ENCODE measurements at places on chromosomes 3 and 15. TPM values are rescaled to one million over a fixed set of nuclear protein-coding genes. Genes with fewer than 3 reads are reported as not detected.

DNA sequence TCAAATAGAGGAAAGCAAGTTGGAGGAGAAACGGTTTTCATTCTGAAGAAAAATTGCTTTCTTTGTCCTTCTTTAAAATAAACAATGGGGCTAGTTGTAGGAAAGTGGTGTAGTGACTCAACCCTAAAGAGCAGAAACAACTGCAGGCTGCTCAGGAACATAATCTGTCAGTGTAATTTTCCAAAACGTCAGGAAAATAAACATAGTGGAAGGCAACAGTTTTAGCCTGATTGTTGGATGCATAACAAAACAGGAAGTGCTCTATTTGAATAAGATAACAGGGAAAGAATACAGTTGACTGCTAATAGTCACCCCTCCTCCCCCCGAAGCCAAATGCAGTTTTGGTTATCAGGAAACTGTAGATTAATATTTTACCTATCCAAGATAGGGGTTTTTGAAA is 167.6 kb downstream of the ECT2 start:
- DNase-seq: no peak

The KIF15 gene
- total RNA-seq: 37.0 TPM

GRCh38 chr3:107062787-107063186 is 314.5 kb upstream of the CCDC54 start:
- DNase-seq: no peak

GRCh38 chr3:41932464-41932863 is 29.4 kb downstream of the ULK4 start:
- no peak for DNase-seq

DNA sequence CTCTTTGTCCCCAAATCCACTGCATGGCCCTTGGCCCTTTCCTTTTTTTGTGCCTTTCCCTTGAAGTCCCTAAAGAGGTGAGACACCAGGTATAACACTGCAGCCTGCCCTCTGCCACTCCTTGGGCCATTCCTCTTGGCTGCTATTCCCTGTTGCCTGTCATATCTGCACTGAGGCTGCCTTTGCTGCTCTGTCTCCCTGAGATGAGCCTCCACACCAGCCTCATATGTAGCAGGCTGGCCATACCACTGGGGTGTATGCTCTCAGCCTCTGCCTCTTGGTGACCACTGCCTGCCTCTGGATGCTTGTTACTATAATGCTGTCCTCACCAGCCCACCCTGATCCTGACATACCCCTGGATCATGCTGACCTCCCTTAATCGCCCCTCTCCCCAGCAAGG is 252.0 kb downstream of the CLSTN2 start:
- no peak for DNase-seq

GRCh38 chr15:64354688-64355344 is 1.2 kb downstream of the CSNK1G1 start:
- no peak for DNase-seq

DNA sequence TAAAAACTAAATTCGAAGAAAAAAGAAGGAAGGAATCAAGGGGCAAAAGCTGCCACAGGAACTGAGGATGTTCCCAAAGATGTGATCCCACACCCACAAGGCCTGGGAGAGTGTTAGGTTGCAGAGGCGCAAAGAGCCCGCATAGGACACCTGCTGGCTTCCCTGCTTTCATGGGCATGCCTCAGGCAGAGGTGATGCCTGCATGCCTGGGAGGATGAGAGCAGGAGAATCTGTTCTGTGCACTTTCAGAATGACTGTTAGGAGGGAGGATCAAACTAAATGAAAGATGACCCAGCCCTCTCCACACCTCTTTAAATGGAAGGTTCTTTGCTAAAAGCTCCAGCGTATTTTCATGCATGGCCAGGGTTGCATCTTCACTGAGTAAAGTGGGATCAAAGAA is 162.4 kb downstream of the PLCL2 start:
- no peak for DNase-seq

- no peak for DNase-seq
Measured at GRCh38 chr3:107818025-107818424, 272.8 kb downstream of the CD47 start.

GRCh38 chr3:41158947-41159346 is 40.4 kb upstream of the CTNNB1 start:
- DNase-seq: no peak

The MME gene
- total RNA-seq: 117 TPM

All from OCI-LY7 (cell line).